Cardiac muscle cell (in vitro differentiated cells and primary cell): ENCODE measurements at places on chromosomes 7 and 10. TPM values are rescaled to one million over a fixed set of nuclear protein-coding genes. Genes with fewer than 3 reads are reported as not detected.
A peak's percentile ranks its signal among the peaks of the same experiment; 100 is the strongest.

The TMEM229A gene
- polyA plus RNA-seq, result 0.66 and 0.82 TPM in 2 replicates

The LIPF gene
- not detected in 2 replicates for polyA plus RNA-seq

The HTR5A gene
- not detected in 2 replicates for polyA plus RNA-seq

The PLEKHS1 gene
- polyA plus RNA-seq, result not detected in 2 replicates

The FOXI2 gene
- not detected in 2 replicates for polyA plus RNA-seq

The TNPO3 gene
- polyA plus RNA-seq, result 21.8 and 32.1 TPM in 2 replicates

The AKR1D1 gene
- polyA plus RNA-seq, result 0.18 TPM in 1 of 2 replicates, not detected in the other

The AQP1 gene
- 33.3 and 51.1 TPM in 2 replicates for polyA plus RNA-seq

- peak; percentile 65 for DNase-seq
These were observed 3.1 kb downstream of the ZRANB1 start for GRCh38 chr10:124944982-124945381.

DNA sequence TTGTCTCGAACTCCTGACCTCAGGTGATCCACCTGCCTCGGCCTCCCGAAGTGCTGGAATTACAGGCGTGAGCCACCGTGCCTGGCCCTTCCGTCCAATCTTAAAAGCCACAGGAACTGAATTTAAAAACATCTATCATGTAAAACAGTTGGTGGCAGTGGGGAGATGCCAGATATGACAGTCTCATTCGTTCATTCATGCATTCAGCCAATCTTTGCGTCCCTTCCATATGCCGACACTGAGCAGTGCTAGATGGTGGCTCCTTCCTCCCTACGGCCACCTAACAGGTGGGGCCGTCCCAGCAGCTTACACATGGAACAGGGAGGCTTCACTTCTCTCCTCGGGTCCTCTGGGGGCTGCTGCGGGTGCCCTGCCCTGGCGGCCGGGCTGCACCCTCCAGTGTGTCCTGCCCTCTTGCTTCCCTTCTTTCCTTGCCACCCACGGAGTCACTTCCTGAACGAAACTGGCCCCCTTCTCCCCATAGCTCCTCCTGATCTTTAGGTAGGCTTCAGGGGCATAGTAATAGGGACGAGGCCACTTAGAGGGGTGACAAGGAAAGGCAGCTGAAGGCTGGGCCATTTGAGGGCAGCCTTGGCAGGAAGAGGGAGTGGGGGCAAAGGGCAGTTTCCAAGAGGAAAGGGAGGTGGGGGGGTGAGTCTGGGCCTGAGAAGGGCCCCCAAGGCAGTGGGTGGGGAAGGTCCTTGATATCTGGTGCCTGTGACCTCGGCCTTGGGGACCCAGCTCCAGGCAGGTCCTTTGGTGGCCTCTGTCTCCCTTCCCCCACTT, 53.8 kb downstream of the PROSER2 start:
- DNase-seq, result no peak

- DNase-seq, result no peak
These were observed 132.1 kb upstream of the IMMP2L start for GRCh38 chr7:111694376-111694775.

DNA sequence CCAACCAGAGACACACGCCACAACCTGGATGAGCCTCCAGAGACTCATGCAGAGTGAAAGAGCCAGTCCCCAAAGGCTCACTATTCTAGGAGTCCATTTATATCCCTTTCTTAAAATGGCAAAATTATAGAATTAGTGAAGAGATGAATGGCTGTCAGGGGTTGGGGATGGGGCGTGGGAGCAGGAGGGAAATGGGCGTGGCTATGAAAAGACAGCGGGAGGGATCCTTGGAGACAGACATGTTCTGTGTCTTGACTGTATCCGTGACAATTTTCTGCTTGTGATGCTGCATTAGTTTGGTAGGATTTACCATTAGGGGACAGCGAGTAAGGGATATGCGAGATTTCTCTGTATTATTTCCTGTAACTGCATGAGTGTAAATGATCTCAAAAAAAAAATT, 33.0 kb downstream of the FAM53B start:
- no peak for DNase-seq

- DNase-seq, result peak; percentile 66
These were observed 127.6 kb downstream of the TNS3 start for GRCh38 chr7:47454069-47454973.

GRCh38 chr7:106778656-106779250, 86.3 kb upstream of the PIK3CG start:
- DNase-seq, result no peak

DNA sequence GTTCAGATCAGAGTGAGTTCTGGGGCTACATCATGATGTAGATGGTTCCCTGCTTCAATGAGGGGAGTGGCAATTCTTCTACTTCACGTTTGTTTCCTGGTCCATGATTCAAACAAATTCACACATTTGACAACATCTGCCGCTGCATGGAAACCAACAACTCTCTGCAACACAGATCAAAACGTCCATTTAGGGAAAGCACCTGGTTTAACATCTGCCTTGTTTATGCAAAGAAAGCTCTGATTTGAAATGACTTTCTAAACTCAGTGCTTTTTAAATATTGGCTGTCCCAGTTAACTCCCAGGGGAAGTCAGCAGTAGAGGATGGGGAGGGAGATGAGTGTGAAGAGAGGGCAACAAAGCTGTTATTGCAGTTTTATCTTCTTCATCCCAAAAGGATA, 93.8 kb downstream of the GAD2 start:
- DNase-seq, result no peak

- no peak for DNase-seq
These were observed 504.1 kb upstream of the ANKRD30A start for GRCh38 chr10:36621346-36621745.

DNA sequence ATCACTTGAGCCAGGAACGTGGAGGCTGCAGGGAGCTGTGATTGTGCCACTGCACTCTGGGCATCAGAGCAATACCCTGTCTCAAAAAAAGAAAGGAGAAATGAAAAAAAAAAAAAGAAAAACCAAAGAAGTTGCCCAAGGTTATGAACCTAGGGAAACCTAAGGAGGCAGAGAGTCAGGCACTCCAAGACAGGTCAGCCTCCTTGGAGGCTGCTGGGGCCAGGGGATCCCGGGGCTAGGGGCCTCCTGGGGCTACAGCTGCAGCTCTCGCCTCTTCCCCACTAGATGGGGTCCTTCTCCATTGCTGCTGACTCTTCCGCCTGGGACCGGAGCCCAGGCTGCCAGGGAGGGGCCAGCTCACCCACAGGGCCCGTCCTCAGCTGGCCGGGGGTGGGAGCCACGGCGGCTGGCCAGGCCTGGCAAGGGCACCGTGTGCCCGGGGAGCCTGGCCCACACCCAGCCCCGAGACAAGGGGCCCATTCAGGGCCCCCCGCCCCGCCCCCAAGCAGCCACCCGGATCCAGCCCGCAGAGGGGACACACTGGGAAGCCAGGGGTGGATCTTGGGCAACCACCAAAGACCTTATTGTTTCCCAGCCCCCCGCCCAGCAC, 1.7 kb upstream of the SPACDR start:
- peak; percentile 69 for DNase-seq

GRCh38 chr10:77967611-77968022, 41.1 kb upstream of the DLG5 start:
- DNase-seq, result peak; percentile 8

DNA sequence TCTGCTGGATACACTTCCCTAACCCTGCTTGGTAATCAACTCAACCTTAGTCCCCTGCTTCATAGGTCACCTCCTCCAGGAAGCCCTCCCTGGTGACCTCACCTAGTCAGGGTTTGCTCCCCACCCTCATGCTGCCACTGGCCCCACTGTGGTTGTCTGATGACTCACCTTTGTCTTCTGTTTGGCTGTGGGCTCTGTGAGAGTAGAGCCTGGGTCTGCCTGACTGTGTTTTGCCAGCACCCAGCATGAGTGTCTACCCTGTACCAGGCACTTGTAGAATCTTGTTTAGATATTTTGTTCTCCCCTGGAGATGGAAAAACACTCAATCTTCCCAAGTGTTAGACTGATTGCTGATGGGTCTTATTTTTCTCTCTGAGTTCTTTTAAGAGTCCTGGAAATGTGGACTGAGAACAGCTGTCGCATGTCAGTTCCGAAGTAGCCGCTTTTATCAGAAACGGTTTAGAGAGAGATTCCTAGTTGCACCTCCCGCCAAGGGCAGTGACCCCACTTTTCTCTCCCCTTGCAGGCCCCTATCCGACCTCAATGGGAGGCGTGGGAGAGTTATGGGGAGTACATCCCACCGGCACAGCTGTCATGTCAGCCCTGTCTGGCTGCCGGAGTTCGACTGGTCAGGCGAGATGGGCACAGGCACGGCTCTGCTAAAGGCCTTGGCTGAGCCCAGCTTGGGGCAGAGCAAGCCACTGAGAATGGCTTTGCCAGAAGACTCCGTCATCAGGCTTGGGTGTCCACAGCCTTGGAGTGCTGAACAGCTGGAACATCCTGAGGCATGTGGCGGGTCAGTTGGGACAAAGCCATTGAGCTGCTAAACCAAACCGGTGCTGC, 134.3 kb downstream of the GRK5 start:
- peak; percentile 86 for DNase-seq

DNA sequence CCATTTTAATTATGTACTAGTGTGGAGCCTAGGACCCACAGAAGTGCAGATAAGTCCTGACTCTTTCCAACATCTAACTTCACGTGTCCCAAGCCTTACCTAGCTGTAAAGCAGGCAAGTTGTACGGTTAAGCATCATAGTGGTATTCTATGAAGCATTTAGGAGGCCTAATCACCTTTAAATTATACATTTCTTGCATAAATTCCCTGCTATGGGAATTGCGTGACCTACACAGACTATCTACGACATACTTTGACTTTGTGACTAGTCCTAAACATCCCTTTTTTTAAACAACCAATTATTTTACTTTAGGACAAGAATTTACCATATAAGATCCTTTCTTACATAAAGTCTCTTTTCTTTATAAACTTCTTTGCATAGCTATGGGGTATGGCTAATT, 37.7 kb upstream of the LRGUK start:
- DNase-seq, result no peak

- DNase-seq, result peak; percentile 83
These were observed 23.8 kb downstream of the PFKP start for GRCh38 chr10:3090914-3091787.

GRCh38 chr7:131941291-131941690, 384.9 kb upstream of the PODXL start:
- no peak for DNase-seq

DNA sequence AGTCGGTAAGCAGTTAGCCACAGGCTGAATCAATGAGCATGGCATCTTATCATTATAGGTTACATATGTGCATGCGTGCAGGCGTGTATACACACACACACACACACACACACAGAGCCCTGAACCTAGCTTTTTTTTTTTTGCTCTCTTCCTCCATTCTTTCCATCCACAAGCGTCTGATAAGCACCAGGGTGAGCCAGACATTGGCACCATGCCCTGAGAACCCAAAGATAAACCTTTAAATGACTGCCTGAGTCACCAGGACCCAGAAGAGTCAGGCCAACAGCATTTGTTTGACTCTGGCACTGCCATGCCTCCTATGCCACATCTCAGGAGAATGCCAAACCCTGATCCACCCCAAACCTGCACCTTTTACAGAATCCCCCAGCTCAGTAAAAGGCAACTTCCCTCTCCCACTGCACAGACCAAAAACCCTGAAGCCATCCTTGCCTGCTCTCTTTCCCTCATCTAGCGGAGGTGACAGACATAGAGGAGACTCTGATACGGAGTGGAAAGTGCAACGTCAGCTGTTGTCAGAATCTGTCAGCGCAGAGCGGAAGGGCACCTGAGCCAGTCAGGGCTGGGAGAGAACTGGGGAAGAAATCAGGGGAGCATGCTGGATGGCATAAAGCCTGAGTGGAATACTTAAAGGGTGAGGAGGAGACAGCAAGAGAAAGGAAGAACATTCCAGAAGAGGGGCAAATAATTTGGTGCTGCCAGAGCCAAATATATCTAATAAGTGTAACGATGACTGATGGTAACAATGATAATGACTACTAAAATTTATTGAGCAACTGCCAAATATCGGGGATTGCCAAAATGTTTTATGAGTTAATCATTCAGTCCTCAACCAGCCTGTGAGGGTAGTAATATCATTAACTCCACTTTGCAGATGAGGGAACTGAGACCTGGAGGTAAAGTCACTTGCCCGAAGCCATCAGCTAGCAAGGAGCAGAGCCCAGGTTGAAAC, 3.2 kb downstream of the PARP12 start:
- peak; percentile 95 for DNase-seq

- DNase-seq, result peak; percentile 86
These were observed 1584.4 kb upstream of the LRRTM3 start for GRCh38 chr10:65341323-65341925.

DNA sequence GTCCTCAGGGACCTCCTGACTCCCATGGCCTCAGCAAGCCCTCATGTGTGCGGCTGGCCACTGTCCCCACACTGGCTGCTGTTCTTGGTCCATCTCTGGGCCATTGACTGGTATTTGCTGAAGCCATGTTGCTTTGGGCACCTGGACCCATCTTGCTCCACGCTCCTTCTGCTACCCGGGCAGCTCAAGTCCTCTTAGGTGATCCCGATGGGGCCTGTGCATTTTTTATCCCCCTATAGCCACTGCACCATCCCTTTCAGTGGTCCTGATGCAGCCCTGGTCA, 16.7 kb downstream of the RAMP3 start:
- DNase-seq, result no peak

- DNase-seq, result no peak
These were observed 21.3 kb downstream of the BTBD16 start for GRCh38 chr10:122292376-122292775.

DNA sequence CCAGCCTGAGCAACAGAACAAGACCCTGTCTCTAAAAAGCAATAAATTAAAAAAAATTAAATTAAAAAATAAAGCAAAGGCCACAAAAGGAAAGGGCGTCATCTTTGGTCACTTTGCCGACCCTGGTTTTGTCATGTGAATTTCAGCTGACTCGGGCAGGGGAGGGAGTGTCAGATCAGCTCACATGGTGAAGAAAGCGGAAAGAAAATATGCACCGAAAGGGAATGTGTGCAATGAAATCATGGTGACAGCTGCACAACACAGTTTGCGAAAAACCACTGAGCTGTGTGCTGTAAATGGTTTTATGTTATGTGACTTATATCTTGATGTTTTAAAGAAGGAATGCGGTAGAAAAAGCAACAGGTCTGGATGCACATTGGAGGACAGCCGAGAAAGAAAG, 39.8 kb downstream of the RCC1L start:
- no peak for DNase-seq

GRCh38 chr7:131164025-131164925, 163.4 kb upstream of the MKLN1 start:
- peak; percentile 79 for DNase-seq

DNA sequence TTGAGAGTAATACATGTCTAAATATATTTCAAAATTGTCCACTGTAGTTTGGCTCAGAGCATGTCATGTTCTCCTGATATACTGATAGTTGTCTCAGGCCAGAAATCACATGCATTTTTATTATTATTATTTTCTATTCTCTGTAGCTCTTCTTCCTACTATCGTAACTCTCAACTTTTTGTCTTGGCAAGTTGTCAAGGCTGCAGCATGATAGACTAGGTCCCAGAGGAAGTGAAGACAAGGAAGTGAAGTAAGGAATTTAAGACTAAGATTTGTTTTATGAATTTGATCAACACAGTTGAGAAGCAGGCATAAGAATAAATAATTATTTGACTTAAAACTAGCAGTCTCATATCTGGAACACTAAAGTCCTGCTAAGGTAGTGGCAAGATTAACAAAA, 369.5 kb downstream of the ABCA13 start:
- no peak for DNase-seq

DNA sequence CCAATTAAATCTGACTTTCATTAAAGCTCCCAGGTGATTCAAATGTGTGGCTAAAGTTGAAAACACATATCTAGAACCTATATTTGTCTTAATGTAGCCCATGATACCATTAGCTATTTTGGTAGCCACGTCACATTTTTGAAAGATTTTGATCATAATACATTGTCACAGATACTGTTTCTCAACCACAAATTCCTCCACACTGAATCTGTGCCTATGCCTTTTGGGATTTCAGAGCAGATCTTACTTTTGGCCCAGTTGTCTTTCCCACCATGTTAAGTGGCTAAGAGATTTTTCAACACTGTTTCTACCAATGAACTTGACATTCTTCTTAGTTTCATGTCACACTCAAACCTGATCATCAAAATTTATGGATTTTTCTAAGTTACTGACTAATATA, 47.4 kb downstream of the CH25H start:
- no peak for DNase-seq
